ENCODE measurements at places on chromosomes 6 and 20. TPM values are rescaled to one million over a fixed set of nuclear protein-coding genes. Genes with fewer than 3 reads are reported as not detected.

LTB gene
- not detected for total RNA-seq

CST2 gene
- total RNA-seq: 5.6 TPM

BTN2A1 gene
- total RNA-seq: 9.1 TPM

OOEP gene
- not detected for total RNA-seq

HMGCLL1 gene
- total RNA-seq: not detected

IRF4 gene
- not detected for total RNA-seq

Measured in GM23248 (cell line).